ENCODE measurements at places on chromosomes 5 and 9.

GRCh38 chr5:149855366-149855765, 89.2 kb downstream of the PDE6A start:
- no peak for DNase-seq

- DNase-seq, result no peak
Measured at GRCh38 chr5:154770111-154770510, 14.9 kb downstream of the LARP1 start.

GRCh38 chr5:170269579-170269978, 28.0 kb downstream of the LCP2 start:
- no peak for DNase-seq

- no peak for DNase-seq
Measured at GRCh38 chr5:122494109-122494508, 182.1 kb downstream of the SNCAIP start.

GRCh38 chr5:33877449-33877848, 14.3 kb downstream of the ADAMTS12 start:
- DNase-seq, result no peak

GRCh38 chr9:72065076-72065475, 4.7 kb upstream of the C9orf57 start:
- DNase-seq, result no peak
